A549 treated with CpdA at 1 μM for 4 hours (cell line): ENCODE measurements at places on chromosomes 5 and 9. TPM values are rescaled to one million over a fixed set of nuclear protein-coding genes. Genes with fewer than 3 reads are reported as not detected.

Gene PCDHGB2
- 0.07 to 0.19 TPM (median 0.17 TPM) in 5 replicates for total RNA-seq

Gene SLC23A1
- total RNA-seq, result 0.70 to 1.6 TPM (median 1.3 TPM) in 5 replicates

Gene KCNN2
- total RNA-seq, result 0.15 to 0.21 TPM (median 0.16 TPM) in 4 of 5 replicates, not detected in the other

Gene CNTLN
- 4.7 to 6.1 TPM (median 5.4 TPM) in 5 replicates for total RNA-seq

Gene CYSRT1
- total RNA-seq, result 3.3 to 5.0 TPM (median 4.0 TPM) in 5 replicates

Gene PROB1
- 0.27 to 0.33 TPM (median 0.31 TPM) in 5 replicates for total RNA-seq

Gene OTULINL
- 4.8 to 7.4 TPM (median 4.9 TPM) in 5 replicates for total RNA-seq
